Uterus (tissue), 4 donors: ENCODE measurements at places on chromosomes 2 and 18. TPM values are rescaled to one million over a fixed set of nuclear protein-coding genes. Genes with fewer than 3 reads are reported as not detected.

DNA sequence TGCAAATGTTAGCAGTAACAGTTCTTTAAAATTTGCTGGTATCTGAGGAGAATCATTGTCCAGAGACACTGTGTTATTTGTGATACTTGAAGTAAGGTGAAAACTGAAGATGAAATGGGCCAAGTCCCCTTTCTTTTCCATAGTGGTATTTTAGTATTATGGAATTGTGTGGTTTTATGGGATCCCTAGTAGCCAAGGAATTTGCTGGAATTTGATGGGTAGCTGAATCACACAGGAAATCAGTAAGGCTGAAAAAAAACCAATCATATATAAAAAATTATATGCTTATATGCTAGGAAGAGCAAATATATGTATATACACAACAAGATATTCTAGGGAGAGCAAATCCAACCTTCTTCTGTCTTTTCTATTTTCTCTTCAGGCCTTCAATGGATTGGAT lies 54.2 kb upstream of the TACR1 start:
- H3K27me3 ChIP-seq = no peaks in the 10 kb centered on the region
- H3K4me3 ChIP-seq = no peak overlapping the region
- no peak for DNase-seq
- H3K27ac ChIP-seq = no peak overlapping the region

DNA sequence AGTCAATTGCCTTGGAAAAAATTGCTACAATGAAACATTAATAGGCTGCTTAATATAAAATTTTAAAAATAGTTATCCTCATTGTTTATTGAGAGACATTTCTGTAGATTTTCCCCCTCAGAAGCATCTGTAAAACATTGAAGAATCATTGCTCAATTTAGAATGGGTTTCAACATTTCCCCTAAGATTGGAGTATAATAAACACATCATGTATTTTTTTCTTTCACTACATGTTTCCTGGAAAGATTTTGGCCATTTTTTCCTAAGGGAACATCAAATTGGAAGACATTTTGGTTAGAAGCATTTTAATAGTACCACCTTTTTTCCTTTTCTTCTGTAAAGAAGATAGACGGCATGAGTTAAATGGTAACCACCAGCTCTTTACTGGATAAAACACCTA lies 443.2 kb upstream of the SPHKAP start:
- DNase-seq = no peak
- no peaks in the 10 kb centered on the region for H3K4me1 ChIP-seq
- no peaks in the 10 kb centered on the region for H3K27me3 ChIP-seq

DNA sequence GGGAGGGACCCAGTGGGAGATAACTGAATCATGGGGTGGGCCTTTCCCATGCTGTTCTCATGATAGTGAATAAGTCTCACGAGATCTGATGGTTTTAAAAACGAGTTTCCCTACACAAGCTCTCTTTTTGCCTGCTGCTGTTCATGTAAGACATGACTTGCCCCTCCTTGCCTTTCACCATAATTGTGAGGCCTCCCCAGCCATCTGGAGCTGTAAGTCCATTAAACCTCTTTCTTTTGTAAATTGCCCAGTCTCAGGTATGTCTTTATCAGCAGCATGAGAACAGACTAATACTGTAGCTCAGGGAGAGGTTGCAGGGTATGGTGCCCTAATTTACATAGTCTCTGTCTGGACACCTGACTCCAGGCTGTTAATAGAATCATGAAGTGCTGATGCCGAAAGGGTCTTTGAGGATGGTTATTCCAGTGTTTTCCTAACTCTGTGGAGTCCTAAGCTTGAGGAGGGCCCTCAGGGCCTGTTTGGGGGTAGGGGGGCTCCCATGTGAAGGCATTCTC lies 343.2 kb downstream of the ALK start:
- no peaks in the 10 kb centered on the region for H3K4me1 ChIP-seq
- H3K27ac ChIP-seq = no peak overlapping the region
- no peaks in the 10 kb centered on the region for H3K27me3 ChIP-seq
- no peaks in the 10 kb centered on the region for H3K36me3 ChIP-seq
- no peak for DNase-seq

GRCh38 chr2:182078988-182079602 lies 93.4 kb downstream of the PPP1R1C start:
- H3K27ac ChIP-seq = no peak overlapping the region
- no peak for DNase-seq
- H3K36me3 ChIP-seq = no peaks in the 10 kb centered on the region
- H3K4me3 ChIP-seq = no peak overlapping the region
- H3K4me1 ChIP-seq = peaks cover 4% of the 10 kb centered on the region

GRCh38 chr2:46716927-46717326 lies 198.7 kb downstream of the MCFD2 start:
- no peaks in the 10 kb centered on the region for H3K36me3 ChIP-seq
- no peaks in the 10 kb centered on the region for H3K27me3 ChIP-seq
- H3K4me3 ChIP-seq = no peak overlapping the region
- H3K4me1 ChIP-seq = peaks cover 13% of the 10 kb centered on the region
- DNase-seq = no peak

Gene SH3RF3
- not detected for total RNA-seq

DNA sequence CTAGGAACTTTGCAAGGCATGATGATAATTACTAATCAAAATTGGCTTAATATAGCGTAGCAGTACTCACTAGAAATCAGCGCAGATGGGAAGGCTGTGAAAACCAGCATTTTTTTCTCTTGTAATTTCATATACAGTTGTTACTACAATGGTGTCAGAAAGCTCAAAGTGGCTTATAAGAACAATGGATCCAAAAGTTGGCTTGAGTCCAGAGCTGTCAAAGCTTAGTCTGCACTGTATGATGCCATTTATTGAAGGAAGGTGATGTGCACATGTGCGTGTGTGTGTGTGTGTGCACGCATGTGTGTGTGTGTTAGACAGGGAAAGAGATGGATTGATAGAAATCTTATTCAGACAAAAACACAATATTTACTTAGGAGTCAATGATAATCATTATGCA lies 341.3 kb downstream of the TGIF1 start:
- H3K4me3 ChIP-seq = no peak overlapping the region
- H3K27ac ChIP-seq = no peak overlapping the region
- no peaks in the 10 kb centered on the region for H3K4me1 ChIP-seq
- no peaks in the 10 kb centered on the region for H3K27me3 ChIP-seq
- DNase-seq = no peak

DNA sequence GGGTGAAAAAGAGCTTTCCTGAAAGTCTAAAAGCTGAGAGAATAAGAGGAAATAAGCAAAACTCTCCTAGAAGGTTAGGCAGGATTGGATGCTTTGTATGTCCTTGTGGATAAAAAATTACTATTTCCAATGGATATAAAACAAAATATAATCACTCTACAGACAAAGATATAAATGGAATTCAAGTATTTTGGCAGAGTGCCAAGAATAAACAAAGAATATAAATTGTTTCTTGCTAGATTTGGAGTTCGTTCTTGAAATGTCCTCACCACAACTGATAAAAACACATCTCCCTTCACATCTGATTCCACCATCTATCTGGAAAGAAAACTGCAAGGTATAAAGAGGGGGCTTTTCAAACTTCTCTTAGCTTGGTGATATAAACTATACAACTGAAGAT lies 13.3 kb downstream of the SULT1C3 start:
- no peak overlapping the region for H3K27ac ChIP-seq
- no peak for DNase-seq
- no peaks in the 10 kb centered on the region for H3K27me3 ChIP-seq
- no peak overlapping the region for H3K4me3 ChIP-seq
- no peaks in the 10 kb centered on the region for H3K4me1 ChIP-seq
